ENCODE measurements at places on chromosomes 11 and 22.

- DNase-seq = no peak
Measured at GRCh38 chr22:42623301-42623751, 8.6 kb upstream of the POLDIP3 start.

DNA sequence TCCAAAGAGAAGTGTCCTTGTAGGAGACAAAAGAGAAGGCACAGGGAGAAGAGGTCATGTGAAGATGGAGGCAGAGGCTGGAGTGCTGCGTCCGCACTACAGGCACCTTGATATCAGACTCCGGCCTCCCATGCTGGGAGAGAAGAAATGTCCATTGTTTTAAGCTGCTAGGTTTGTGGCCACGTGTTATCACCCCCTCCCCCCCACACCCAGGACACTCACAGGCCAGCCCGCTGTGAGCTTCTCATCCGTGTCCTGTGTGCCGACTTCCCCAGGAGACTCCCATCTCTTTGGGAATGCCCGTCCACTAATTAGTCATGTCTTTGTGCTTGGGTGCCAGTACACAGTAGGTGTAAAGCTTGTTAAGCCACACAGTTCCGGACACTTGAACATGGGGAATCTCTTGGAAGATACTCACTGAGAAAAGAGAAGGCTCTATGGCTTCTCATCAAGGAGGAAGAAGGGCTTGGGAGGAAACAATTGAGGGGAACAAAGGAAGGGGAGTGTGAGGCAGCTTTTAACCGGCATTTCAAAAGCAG is 1234.7 kb downstream of the TBC1D22A start:
- no peak for DNase-seq

DNA sequence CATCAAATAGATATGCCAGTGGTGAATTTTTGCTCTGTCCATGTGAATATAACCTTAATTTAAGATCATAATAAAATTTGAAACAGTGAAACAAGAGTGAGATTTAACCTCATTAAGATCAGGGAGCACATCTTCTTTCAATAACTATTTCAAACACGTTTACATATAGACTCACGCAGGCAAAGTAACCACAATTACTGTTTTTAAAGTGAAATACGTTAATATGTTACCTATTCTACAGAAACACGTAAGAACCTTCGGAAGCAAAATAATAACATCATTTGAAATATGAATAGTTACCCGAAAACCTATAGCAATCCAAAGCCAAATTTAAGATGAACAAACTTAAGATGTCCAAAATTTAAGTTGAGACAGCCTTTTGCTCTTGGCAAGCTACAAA is 136.2 kb upstream of the ZC3H12C start:
- DNase-seq = no peak

DNA sequence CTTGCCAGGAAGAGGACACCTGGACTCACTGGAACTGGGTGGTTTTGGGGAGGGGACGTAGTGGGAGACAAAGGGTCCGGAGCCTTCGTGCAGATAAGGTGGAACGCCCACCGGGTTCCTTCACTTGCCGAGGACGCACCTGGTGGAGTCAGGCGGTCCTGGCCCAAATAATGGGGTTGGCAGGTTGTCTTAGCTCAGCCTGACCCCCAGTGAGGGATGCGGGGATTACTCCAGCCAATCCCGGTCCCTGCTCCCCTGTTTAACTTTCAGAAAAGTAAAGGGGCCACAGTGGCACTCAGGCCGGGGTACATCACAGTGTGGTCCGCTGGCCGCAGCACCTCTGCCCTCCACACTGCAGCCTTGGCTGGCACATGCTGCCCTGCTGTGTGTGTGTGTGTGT is 18.0 kb downstream of the A4GALT start:
- no peak for DNase-seq

GRCh38 chr22:26751217-26751616 is 93.8 kb downstream of the MIAT start:
- no peak for DNase-seq

DNA sequence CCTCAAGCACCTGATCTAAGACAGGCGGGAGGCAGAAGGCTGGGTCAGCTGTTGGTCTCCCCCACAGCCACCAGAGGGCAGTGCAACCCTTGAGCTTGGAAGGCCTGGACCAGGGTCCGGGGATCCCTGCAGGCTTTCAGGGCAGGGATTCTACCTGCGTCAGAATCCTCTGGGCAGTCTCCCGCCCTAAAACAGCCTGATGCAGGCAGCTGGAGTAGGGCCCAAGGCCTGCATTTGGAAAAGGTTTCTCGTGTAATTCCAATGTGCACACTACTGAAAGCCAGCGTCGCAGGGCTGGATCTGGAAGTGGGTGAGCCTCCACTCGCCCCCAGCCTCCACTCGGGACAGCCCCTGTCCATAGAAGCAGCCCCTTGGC is 31.8 kb downstream of the BID start:
- DNase-seq = peak; percentile 51

GRCh38 chr11:63866211-63866610 is 27.3 kb downstream of the MARK2 start:
- DNase-seq = peak; percentile 66

DNA sequence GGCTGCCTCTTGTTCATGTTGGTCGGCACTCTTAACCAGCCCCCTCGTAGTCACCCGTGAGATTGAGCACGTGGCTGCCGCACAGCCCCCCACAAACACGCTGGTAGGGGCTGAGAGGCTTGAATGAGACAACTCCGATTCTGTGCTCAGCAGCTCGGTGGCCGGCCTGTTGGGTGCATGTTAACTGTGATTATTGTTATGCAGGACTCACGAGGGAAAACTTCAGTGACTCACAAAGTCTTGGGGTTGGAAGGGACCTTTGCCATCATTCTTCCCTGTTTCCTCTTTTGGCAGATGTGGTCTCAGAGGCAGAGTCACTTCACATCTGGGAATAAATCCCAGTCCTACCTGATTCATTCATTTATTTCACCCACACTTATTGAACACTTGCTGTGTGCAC is 75.2 kb downstream of the ADAMTS15 start:
- peak; percentile 91 for DNase-seq

- DNase-seq = no peak
Measured at GRCh38 chr11:115078461-115079438, 400.4 kb downstream of the NXPE2 start.

- no peak for DNase-seq
Measured at GRCh38 chr22:44693145-44693544, 8.9 kb upstream of the PRR5 start.

GRCh38 chr11:107999759-108000455 is 8.8 kb upstream of the CUL5 start:
- peak; percentile 21 for DNase-seq

DNA sequence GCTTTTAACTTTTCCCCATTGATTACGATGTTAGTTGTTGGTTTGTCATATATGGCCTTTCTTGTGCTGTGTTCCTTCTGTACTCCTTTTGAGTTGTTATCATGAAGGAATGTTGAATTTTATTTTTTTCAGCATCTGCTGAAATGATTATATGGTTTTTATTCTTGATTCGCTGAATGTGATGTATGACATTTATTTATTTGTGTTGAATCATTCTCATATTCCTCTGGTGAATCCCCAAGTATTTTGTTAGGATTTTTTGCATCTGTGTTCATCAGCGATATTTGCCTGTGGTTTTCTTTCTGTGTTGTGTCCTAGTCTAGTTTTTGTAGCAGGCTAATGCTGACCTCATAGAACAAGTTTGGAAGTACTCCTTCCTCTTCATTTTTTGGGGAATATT is 78.2 kb downstream of the GGT1 start:
- DNase-seq = no peak

DNA sequence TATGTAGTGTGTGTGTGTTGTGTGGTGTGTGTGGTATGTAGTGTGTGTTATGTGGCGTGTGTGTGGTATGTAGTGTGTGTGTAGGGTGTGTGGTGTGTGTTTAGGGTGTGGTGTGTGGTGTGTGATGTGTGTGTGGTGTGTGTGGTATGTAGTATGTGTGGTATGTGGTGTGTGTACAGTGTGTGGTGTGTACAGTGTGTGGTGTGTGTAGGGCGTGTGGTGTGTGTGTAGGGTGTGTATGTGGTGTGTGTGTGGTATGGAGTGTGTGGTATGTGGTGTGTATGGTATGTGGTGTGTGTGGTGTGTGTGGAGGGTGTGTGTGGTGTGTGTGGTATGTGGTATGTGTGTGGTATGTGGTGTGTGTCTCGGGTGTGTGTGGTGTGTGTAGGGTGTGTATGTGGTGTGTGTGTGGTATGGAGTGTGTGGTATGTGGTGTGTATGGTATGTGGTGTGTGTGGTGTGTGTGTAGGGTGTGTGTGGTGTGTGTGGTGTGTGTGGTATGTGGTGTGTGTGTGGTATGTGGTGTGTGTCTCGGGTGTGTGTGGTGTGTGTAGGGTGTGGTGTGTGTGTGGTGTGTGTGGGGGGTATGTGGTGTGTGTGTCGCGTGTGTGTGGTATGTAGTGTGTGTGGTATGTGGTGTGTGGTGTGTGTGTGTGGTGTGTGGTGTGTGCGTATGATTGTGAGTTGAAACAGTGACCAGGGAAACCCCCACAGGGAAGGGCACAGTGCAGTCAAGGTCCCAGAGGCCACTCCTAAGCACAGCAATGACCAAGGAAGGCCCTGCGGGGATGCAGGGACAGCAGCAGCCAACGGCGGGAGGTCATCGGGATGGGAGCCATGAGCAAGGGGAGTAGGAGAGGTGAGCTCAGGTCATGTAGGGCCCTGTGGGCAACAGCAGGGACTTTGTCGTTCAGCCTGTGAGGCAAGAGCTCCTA is 2.9 kb upstream of the PPP6R2 start:
- peak; percentile 43 for DNase-seq

DNA sequence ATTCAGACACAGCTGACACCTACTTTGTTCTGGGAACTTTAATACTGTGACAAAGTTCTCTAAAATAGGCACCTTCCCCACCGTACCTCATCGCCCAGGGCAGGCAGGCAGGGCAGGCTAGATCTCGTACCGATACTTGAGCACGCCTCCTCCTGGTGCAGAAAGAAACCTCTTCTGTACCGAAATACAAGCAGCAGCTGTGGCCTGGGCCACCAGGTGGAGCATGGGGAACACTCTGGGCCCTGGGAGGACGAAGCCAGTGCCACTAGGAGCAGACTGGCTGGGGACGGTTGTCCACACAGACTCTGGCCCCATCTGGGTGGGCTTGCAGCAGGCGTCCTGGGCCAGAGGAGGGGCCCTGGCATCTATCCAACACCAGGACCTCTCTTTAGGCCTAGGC is 12.8 kb downstream of the PMM1 start:
- peak; percentile 40 for DNase-seq

GRCh38 chr22:21450858-21451353 is 16.3 kb upstream of the TMEM191C start:
- no peak for DNase-seq

DNA sequence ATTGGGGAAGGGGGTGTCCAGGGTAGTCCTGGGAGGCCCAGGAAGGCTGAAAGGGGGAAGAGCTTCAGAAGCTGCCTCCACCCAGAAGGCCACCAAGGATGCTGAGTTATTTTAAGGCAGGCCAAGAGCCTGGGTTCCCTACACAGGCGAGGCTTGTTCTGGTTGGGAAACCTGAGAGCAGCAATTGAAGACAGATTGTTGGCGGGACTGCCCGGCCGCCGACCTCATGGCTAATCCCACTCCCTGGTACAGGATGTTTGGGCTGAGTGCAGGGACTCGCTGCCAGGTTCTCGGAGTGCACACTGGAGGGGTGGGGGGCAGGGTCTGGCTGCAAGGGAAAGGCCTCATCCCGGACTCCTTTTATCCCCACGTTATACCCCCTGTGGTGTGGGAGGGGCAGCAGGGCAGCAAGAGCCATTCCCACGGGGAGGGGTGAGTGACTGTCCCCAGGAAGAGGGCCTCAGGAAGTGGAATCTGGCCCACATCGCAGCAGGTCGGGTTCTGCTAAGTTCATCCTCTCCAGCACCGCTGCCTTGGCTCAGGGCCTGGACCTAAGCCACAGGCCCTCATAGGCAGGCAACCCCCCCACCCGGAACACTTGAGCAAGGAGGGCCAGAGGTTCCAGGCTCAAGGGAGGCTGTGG is 43.6 kb upstream of the PRR5 start:
- peak; percentile 94 for DNase-seq

DNA sequence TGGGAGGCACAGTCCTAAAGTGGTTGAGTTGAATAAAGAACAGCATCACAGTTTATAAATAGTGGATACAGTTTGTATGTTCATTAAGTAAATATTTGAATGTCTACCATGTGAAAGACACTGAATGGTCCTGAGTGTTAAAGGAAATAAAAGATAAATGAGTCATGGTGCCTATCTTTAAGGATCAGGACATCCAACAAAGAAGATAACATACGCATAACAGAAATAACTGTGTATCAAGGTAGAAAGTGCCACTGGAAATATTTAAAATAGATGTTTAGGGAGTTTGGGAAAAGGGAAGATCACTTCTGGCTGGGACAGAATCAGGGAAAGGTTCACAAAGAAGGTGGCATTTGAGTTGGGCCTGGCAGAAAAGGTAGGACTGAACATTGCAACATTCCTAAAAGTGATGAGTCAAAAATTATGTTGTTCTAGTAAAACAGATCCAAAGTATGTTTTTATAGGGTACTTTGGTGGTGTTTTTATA is 41.5 kb downstream of the CSTPP1 start:
- DNase-seq = no peak

DNA sequence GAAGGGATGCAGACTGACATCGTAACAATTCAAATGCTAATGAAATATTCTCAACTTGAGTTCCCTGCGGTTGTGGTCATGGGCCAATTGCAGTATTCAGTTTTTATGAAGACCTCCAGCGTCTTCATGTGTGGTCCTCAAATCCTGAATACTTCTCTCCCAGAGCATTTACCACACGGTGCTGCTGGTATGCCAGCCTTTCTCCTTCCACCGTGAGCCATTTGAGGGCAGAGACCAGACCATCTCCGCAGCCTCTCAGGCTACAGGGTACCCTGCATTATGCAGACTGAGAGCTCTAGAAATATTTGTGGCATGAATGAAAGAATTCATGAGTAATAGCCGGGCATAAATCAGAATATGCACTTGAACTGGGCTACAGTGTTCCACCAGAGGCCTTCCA is 289.7 kb downstream of the ST3GAL4 start:
- peak; percentile 70 for DNase-seq

- DNase-seq = no peak
Measured at GRCh38 chr11:68403831-68404230, 56.7 kb upstream of the PPP6R3 start.

DNA sequence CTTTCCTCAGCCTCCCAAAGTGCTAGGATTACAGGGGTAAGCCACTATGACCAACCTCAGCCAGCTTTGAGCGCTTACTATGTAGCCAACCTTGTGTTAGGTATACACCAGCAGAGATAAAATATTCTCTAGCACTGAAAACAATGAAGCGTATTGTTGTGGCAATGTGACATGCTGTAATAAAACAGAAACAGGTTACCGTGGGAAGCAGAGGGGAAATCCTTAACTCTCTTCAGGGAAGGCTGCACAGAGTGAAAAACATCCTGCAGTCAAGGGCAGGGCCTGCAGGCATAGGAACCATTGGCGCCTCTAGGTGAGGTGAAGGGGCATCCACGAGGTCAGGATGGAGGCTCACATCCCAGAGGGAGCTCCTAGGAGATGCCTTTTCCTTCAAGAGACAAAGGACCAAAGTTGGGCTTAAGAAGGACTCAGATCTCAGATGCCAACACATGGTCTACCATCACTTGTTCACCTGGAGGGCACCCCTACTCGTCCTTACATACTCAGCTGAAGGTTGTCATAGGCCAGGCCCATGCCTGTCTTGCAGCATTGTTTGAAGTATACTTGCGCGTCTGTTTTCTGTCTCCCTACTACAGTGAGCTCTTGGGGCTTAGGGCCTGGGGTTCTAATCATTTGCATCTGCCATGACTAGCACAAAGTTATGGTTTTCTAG is 8.0 kb downstream of the POLD4 start:
- DNase-seq = no peak
